ENCODE measurements at places on chromosomes 4 and X. TPM values are rescaled to one million over a fixed set of nuclear protein-coding genes. Genes with fewer than 3 reads are reported as not detected.

DNA sequence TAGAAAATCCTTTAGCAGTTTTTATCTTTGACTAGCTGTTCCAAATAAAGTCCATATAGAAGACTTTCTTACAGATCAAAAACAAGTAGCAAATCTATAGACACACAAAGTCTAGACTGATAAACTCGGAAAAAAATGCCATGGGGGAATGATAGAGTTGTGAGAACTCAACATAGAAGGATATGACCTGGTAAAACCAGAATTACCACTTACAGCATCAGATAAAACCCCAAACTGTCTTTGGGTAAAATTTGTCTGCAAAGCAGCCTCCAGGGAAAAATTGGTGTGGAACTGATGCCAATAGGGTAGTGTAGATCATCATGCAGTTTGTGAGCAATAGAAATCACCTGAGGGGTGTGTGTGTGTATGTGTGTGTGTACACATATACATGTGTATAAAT lies 579.1 kb downstream of the SPOCK3 start:
- DNase-seq = no peak

DNA sequence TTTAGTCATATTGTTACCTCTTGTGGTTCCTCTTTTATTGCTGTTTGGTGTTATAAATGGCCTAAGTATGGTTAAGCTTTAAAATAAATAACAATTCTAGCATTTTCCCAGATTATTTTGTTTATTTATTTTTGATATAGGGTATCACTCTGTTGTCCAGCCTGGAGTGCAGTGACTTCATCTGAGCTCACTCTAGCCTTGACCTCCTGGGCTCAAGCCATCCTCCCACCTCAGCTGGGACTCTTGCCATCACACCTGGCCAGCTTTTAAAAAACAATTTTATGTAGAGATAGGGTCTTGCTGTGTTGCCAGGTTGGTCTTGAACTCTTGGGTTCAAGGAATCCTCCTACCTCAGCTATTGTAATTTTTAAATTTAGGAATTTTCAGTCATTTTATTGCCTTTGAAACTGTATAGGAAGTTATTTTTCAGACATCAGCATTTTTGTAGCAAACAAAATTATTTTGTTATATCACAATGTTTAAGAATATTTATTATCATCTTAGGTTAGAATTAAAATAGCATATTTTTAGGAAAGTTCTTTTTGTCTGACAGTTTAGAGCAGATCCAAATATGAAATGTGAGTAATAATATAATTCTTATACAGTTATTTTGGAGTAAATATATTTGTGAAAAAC lies 66.3 kb upstream of the RHOH start:
- DNase-seq = no peak

The TBC1D1 gene
- 110 TPM for total RNA-seq

The CD40LG gene
- total RNA-seq = not detected

The PRRG3 gene
- not detected for total RNA-seq

The REPS2 gene
- 3.3 TPM for total RNA-seq
